ENCODE measurements at places on chromosomes 5 and 9. TPM values are rescaled to one million over a fixed set of nuclear protein-coding genes. Genes with fewer than 3 reads are reported as not detected.

SOHLH1 gene
- total RNA-seq, result not detected

DNA sequence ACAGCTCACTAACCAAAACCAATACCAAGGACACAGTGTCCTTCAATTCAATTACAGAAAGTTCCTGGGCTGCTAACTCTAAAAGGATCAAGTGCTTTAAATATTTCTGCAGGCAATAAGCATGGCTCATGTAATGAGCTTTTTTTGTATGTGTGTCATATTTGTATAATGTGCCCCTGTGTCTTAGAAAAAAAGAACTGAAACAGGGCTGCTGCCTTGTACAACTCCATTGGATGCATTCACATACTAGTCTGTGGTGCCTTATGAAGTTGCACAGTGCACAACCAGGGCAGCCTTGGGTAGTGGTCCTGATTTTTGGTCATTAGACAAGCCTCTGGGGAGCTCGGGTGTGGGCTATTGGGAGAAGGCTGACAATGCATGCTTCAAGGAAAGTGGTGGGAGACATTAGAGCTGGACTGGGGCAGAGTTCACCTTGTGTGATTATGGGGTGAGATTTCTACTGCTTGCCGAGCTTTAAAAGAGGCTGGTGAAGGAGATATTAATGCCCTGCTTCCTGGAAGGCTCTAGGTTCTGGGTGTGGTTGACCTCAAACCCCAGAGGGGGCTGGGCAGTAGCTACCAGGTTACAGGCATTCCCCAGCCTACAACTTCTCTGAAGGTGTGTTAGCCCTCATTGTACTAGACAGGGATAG, 3.6 kb upstream of the CPEB4 start:
- DNase-seq, result no peak

DNA sequence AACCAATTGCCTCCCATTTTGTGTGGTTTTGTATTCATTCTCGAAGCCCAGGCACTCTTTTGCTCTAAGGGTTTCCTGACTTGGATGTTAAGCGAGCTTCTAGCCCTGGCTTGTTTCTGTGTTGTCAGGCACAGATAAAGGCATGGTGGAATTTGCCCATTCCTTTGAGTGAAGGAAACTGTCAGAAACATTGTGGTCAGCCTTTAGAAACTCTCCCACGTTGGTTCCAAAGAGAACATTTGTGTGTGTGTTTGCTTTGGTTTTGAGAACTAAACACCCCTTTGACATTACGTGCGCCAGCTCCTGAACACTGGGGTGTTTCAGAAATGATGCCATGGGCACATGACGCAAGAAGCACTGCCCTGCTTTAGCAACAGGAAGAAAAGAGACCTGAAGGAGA, 320.9 kb downstream of the NTRK2 start:
- no peak for DNase-seq

- DNase-seq, result no peak
Observed at GRCh38 chr5:128613766-128614165, 75.7 kb upstream of the FBN2 start.

DNA sequence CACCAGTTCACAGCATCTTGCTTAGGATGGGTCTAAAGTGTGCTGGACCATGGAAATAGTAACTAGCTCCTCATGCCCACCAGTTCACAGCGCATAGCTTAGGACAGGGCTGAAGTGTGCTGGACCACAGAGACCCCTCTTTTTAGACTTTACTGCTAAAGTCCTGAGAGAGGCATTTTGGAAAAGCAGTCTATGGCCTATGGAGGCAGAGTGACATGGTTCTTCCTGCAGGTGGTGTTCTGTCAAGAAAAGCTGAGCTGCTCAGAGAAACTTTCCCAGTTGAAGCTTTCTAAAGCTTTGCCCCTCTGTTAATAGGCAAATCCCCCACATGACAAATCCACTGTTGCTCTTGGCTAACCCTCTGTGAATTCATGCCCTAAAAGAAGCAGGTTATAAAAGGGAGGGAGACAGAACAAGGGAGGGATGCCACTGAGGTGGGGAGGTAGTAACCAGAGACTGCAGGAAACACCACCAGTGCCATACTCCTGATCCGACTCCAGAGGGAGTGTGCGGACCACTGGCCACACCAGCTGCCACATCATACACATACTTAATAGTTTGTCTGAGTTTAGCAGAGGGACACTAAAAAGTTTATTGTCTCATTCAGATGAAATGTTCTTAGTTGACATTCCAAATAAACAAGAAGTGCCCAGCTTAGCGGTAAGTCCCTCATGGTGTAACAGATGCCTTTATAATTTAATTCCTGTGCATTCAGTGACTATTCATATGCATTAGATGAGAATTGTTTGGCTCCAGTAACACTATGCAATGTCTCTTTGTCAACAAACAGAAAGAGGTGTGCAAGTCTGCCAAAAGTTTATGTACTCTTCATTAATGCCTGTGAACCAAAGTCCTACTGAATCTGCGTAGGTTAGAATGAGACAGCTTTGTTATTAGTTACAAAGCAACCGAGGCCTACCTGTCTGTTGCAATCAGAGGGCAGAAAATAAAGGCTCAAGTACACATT, 236.2 kb upstream of the NFIL3 start:
- no peak for DNase-seq

GRCh38 chr5:72438141-72438540, 69.1 kb downstream of the ZNF366 start:
- DNase-seq, result no peak

GRCh38 chr9:122096620-122097415, 3.7 kb upstream of the TTLL11 start:
- DNase-seq, result no peak

- no peak for DNase-seq
Observed at GRCh38 chr9:70656281-70656680, 241.8 kb upstream of the KLF9 start.

CIZ1 gene
- total RNA-seq, result 74.9 TPM

- no peak for DNase-seq
Observed at GRCh38 chr9:20112205-20112783, 323.5 kb upstream of the SLC24A2 start.

DNA sequence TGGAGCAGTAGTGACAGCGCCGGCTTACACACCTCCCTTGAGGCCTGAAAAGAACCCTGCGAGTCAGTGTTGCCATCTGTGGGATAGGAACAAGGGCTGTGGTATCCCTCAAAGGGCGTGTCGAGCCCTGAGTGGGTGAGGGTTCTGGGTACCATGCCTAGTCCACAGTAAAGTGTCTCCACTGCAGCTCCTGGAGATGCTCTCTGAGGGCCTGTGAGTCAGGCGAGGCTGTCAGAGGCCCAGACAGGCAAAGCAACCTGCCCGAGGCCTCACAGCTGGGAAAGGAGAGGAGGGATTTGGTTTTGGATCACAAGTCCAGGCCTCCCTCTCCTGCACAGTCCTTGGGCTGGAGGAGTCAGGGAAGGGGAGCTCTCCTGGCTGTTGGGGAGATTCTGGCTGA, 6.1 kb downstream of the PRRX2 start:
- no peak for DNase-seq

Data from left ventricle myocardium inferior (tissue), 1 donor.